GM23248 (cell line): ENCODE measurements at places on chromosomes 12 and 14. TPM values are rescaled to one million over a fixed set of nuclear protein-coding genes. Genes with fewer than 3 reads are reported as not detected.
A peak's percentile ranks its signal among the peaks of the same experiment; 100 is the strongest.

DNA sequence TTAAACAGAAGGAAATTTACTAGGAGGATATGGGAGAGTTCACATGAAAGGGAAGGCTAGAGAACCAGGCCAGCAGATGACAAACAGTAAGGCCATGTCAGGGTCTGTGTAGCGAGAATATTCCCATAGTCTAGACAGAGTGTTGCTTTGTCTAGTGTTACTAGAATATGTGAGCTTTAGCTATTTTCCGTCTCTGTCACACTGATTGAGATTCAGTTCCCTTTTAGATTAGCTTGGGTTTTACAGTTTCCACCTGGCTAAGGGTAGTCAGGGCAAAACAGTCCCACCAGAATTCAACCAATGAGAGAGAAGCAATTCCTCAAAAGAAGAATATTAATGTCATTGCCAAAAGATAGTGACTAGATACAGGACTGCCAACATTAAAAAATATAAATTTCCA, 82.8 kb upstream of the MDM1 start:
- no peak overlapping the region for H3K4me3 ChIP-seq
- H3K27ac ChIP-seq, result no peak overlapping the region
- DNase-seq, result no peak
- H3K27me3 ChIP-seq, result no peaks in the 10 kb centered on the region
- H3K36me3 ChIP-seq, result no peaks in the 10 kb centered on the region
- peaks cover 21% of the 10 kb centered on the region for H3K4me1 ChIP-seq

- H3K27me3 ChIP-seq, result no peaks in the 10 kb centered on the region
- no peak for DNase-seq
- H3K4me1 ChIP-seq, result no peaks in the 10 kb centered on the region
- no peak overlapping the region for H3K27ac ChIP-seq
Observed at GRCh38 chr14:23494223-23494622, 24.7 kb downstream of the NGDN start.

ADAM21 gene
- total RNA-seq, result 0.97 TPM in 1 of 2 replicates, not detected in the other

DNA sequence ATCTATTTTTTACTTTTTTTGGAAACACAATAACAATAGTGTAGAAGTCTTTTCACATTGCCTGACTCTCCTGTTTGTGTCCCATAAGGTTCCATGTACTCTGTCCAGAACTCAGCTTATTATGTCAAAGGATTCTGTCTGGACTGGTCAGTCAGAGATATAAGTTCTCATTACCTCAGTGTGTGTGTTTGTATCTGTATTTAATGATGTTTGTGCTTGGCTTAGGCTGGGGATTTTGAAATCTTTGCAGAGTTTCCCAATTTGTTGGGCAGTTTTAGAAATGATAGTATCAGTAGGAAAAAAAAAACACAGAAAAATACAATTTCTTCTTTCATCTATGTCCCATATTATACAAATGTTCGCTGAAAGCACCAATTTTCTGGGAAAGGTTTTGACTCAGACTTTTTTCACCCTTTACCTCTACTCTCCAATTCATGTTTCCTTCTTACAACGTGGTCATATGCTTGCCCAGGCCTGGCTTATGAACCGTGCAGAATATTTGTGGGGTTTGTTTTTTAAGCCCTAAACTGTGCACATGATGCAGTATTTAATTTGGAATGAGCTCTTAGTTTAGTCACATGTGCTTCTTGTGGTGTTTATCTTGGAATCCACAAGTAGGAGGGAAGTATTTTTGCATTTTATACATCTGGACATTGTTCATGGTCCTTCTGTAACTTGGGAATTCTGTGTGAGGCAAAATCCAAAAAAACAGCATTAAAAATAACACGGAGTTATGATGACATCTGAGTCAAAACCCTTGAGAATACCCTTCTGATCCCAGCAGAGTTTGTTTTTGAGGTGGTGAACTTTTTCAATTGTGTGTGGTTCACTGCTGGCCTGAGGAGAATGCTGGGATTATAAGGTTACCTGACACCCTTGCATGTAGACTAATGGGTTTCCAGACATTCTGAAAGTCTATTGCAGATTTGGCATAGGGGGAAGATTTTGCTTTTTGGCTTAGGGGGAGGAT, 121.2 kb downstream of the RAD51B start:
- DNase-seq, result peak; percentile 73
- H3K4me1 ChIP-seq, result peaks cover 39% of the 10 kb centered on the region
- no peaks in the 10 kb centered on the region for H3K27me3 ChIP-seq
- peak overlapping the region; percentile 69 for H3K27ac ChIP-seq

DNA sequence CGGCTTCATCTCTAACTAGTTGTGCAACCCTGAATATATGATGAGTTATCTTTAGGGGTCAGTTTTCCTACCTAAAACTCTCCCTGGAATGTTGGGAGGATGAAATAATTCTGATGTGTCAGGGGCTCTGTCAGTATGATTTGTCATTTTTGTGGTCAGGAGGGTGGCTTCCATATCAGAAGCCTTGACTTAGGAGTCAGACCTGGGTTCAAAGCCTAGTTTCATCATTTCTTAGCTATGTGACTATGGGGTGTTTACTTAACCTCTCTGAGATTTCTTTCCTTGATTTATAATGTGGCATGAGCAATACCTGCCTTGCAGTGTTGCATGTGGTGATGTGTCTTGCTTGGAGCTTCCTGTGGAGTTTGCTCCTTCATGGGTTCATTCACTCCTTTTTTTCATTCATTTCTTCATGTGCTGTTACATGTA, 146.8 kb downstream of the CHST11 start:
- H3K4me3 ChIP-seq, result 0 out of 2 replicates have a peak overlapping the region, but pooled peaks have one; percentile 15
- H3K36me3 ChIP-seq, result no peaks in the 10 kb centered on the region
- H3K27ac ChIP-seq, result peak overlapping the region; percentile 97
- H3K27me3 ChIP-seq, result no peaks in the 10 kb centered on the region

APOF gene
- not detected in 2 replicates for total RNA-seq

GRCh38 chr12:102735104-102735503, 181.9 kb downstream of the PAH start:
- no peaks in the 10 kb centered on the region for H3K4me1 ChIP-seq
- H3K27ac ChIP-seq, result no peak overlapping the region
- H3K4me3 ChIP-seq, result no peak overlapping the region

- no peak overlapping the region for H3K4me3 ChIP-seq
- no peak overlapping the region for H3K27ac ChIP-seq
- peaks cover 22% of the 10 kb centered on the region for H3K4me1 ChIP-seq
- no peak for DNase-seq
- no peaks in the 10 kb centered on the region for H3K36me3 ChIP-seq
- no peaks in the 10 kb centered on the region for H3K27me3 ChIP-seq
Observed at GRCh38 chr12:68454892-68455291, 122.7 kb upstream of the MDM1 start.

HOXC12 gene
- not detected in 2 replicates for total RNA-seq

DNA sequence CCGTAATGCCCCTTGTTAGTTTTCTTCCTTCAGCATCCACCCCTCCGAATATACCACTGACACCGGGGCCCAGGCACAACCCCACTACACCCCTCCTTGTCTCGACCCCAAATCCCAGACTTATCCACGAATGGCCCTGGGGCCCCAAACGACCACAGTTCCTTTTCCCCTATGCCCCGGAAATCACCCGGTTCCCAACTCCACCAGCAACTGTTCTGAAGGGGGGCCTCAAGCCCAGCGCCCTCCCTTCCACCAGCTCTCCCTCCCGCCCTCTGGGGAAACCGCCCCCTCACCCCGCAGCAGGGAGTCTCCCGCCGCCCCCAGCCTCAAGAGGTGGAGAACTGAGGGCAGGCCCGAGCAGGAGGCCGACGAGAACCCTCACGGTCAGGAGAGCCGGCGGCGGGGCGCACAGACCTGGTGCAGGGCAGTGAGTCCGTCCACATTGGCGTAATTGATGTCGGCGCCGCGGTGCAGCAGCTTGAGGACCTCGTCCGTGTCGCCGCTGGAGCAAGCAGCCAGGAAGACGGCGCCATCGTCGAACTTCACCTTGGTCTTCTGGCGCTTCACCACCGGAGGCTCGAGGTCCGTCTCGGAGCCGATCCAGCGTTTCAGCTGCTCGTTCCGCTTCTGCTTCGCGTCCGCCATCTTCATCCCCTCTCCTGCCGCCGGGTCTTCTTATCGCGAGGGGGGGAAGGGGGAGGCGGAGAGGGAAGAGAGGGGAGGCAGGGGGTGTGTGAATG, 446 bp downstream of the PPP1R12A start:
- peak overlapping the region; percentile 82 for H3K27ac ChIP-seq
- no peaks in the 10 kb centered on the region; the same call in 1 of the 2 replicates for H3K36me3 ChIP-seq
- no peaks in the 10 kb centered on the region for H3K27me3 ChIP-seq

- DNase-seq, result peak; percentile 90
- H3K4me1 ChIP-seq, result peaks cover 55% of the 10 kb centered on the region
- H3K27me3 ChIP-seq, result no peaks in the 10 kb centered on the region
- peak overlapping the region; percentile 93 for H3K27ac ChIP-seq
Observed at GRCh38 chr14:75454963-75455546, 27.2 kb downstream of the JDP2 start.

DNA sequence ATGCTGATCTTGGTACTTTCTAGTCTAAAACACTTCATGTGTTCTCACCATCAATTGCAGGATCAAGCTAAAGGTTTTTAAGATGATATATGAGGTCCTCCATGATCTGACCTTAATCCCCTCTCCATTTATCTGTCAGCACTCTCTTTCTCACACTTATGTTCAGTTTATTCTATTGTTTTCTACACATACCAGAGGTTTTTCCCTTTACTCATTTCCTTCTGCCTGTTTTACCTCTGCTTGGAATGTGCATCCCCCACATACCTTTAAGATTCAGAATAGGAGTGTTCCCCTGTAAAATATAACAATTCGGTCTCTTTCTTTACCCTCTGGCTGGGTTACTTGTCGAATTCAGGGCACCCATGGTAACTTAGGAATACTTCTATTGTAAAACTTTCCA, 219.1 kb upstream of the PKP2 start:
- H3K4me1 ChIP-seq, result no peaks in the 10 kb centered on the region
- H3K27me3 ChIP-seq, result no peaks in the 10 kb centered on the region
- H3K27ac ChIP-seq, result no peak overlapping the region

SOX5 gene
- not detected in 2 replicates for total RNA-seq

DNA sequence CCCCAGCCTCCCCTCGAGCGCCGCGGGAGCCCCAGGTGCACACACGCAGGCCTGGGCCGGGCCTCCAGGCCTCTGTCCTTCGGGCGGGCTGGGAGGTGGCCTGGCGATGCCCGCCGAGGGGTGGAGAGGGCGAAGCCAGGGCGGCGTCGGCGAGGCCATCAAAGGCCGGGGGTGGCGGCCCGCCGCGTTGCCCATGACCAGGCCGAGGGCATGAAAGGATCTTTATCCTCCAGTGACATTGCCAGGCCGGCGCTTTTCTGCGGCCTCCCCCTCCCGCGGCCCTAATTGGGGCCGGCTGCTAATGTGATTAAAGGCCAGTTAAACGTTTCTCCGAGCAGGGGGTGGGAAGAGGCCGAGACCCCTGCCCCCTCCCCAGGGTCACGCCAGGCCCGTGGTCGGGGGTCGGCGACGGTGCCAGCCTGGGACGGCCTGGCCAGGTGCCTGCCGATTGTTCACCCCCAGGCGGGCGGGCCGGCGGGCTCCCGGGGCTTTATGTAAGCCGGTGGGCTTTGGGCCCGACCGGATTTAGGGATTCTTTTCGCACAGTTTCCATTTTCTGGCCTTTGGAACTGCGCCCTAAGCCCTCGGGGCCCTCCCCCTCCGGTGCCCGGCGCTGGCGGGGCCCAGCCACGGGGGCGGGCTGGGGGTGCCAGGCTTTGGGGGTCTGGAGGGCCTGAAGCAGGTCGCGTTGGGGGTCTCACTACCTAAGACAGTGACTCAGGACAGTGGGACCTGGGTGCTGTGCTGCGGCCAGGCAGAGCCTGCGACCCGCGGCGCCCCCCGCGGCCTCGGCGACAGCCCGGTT, 103.2 kb upstream of the DIO3 start:
- no peak overlapping the region for H3K27ac ChIP-seq
- H3K36me3 ChIP-seq, result no peaks in the 10 kb centered on the region
- peaks cover 51% of the 10 kb centered on the region for H3K27me3 ChIP-seq
- H3K4me3 ChIP-seq, result no peak overlapping the region

- DNase-seq, result peak; percentile 96
- H3K4me3 ChIP-seq, result 0 out of 2 replicates have a peak overlapping the region, but pooled peaks have one; percentile 6
- H3K4me1 ChIP-seq, result peaks cover 25% of the 10 kb centered on the region
- no peaks in the 10 kb centered on the region for H3K27me3 ChIP-seq
- H3K36me3 ChIP-seq, result no peaks in the 10 kb centered on the region
- H3K27ac ChIP-seq, result peak overlapping the region; percentile 93
Observed at GRCh38 chr14:103624860-103625259, 4.2 kb upstream of the KLC1 start.

- peak; percentile 12 for DNase-seq
- H3K4me3 ChIP-seq, result no peak overlapping the region
- no peak overlapping the region for H3K27ac ChIP-seq
- no peaks in the 10 kb centered on the region for H3K36me3 ChIP-seq
- H3K4me1 ChIP-seq, result no peaks in the 10 kb centered on the region
Observed at GRCh38 chr12:105622220-105622619, 291.7 kb downstream of the C12orf75 start.

DNA sequence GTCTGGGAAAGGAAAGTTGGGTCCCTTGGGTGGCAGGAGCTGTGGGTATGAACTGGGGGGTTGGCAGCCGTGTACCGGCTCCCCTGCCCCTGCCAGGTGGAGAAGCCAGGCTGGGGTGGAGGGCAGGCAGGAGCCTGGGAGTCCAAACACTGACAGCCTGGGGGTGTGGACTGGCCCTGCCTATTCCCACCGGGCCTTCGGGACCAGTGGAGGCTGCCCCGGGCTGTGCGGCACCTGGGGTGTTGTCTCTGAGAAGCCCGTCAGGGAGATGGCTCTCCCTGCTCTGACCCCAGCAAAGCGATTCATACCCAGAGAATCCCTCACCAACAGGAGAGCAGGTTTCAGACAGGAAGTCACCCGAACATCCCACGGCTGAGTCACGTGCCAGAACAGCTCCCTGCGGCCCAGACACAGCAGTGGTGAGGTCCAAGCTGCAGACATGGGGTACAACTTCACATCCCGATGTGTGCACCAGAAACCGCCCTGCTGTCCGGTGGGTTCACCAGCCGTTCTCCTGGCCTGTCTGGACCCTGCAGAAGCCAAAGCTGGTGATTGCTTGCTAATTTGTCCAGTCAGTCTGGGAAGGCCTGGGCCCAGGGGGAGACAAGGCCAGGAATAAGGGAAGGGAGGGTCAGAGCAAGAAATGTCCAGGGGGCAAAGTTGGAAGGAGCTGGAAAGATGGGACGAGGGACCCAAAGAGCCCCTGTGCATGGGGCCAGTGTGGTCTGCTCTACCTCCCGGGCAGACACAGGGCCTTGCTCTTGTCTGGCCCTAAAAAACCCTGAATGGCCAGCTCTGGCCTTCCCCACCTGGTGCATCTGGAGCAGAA, 2.1 kb upstream of the GPR132 start:
- H3K4me3 ChIP-seq, result no peak overlapping the region
- H3K27me3 ChIP-seq, result no peaks in the 10 kb centered on the region
- DNase-seq, result peak; percentile 67
- no peaks in the 10 kb centered on the region for H3K36me3 ChIP-seq

VSX2 gene
- total RNA-seq, result not detected in 2 replicates
